RWPE2 (cell line): ENCODE measurements at places on chromosomes 13 and 19.

- no peaks in the 10 kb centered on the region for H3K27me3 ChIP-seq
- peaks cover 20% of the 10 kb centered on the region for H3K4me1 ChIP-seq
- peak overlapping the region; percentile 84 for H3K4me3 ChIP-seq
Measured at GRCh38 chr19:7830272-7830771, 304 bp downstream of the EVI5L start.

DNA sequence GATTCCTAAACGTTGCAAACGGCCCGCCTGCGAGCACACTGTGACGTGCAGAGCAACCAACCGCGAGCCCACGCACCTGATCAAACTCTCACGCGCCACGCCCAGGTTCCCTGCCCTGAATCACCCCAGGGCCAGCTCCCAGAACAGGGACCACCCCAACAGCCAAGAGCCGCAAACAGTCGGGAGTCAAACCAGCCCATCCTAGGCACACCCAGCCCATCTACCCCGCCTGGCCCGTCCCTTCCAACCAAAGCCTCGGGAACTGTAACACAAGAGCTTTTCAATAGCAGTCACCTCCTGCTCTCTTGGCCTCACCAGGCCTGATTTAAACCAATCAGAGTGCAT lies 8.9 kb downstream of the PIP5K1C start:
- DNase-seq, result no peak
- H3K27ac ChIP-seq, result no peak overlapping the region
- no peaks in the 10 kb centered on the region for H3K4me1 ChIP-seq
- no peaks in the 10 kb centered on the region for H3K27me3 ChIP-seq
- H3K4me3 ChIP-seq, result no peak overlapping the region

DNA sequence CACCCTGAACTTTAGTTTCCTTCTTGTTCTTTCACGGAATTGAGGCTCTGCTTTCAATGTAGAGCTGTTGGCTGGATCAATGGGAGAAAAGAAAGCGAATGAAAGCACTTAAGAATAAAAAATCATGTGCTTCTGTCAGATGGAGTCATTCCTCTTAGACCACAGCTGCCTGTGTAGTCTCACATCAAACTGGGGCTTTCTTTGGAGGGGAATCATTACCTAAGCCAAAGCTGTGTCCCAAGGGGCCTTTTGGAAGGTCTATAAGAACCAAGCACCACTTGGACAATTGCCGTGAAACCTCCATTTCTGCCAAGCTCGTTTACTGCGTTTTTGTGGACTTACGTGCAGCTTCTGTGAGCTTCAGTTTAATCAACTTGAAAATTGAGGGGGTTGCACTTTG lies 44.2 kb upstream of the RNF113B start:
- H3K4me1 ChIP-seq, result peaks cover 9% of the 10 kb centered on the region
- H3K36me3 ChIP-seq, result no peaks in the 10 kb centered on the region; the same call in 1 of the 2 replicates

GRCh38 chr13:104318121-104318520 lies 1251.9 kb upstream of the SLC10A2 start:
- H3K36me3 ChIP-seq, result no peaks in the 10 kb centered on the region
- H3K4me3 ChIP-seq, result no peak overlapping the region
- peaks cover 22% of the 10 kb centered on the region for H3K4me1 ChIP-seq
- peaks cover 2% of the 10 kb centered on the region for H3K27me3 ChIP-seq

DNA sequence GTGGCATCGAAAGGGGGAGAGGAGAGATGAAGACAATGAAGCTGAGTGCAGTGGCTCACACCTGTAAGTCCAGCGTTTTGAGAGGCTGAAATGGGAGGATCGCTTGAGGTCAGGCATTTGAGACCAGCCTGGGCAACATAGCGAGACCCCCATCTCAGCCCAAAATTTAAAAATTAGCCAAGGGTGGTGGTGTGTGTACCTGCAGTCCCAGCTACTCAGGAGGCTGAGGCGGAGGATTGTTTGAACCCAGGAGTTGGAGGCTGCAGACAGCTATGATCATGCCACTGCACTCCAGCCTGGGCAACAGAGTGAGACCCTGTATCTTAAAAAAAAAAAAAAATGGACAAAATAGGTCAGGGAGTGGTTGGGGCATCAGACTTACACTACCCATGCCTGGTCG lies 7.6 kb downstream of the RDH8 start:
- H3K27ac ChIP-seq, result no peak overlapping the region
- H3K27me3 ChIP-seq, result no peaks in the 10 kb centered on the region
- H3K36me3 ChIP-seq, result no peaks in the 10 kb centered on the region
- H3K4me3 ChIP-seq, result no peak overlapping the region
